ENCODE measurements at places on chromosomes 12 and 14. TPM values are rescaled to one million over a fixed set of nuclear protein-coding genes. Genes with fewer than 3 reads are reported as not detected.

DNA sequence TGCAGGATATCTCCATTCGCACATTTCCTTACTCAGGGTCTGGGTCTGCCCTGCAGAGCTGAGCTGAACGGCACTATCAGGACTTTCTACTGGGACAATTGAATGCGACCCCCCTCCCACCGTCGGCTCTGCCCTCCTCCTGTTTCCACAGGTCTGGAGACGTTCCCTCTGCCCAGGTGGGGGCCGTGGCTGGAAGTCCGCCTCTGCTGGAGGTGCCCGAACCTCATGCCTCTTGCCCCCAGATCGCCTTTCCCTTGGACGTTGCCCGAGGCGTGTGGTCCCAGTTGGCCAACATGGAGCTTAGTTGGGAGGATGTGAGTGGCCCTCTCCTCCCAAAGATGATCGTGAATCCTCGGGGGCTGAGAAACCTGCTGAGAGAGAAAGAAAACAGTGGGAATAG lies 21.2 kb upstream of the KLC1 start:
- DNase-seq = no peak

- no peak for DNase-seq
Measured at GRCh38 chr12:9144730-9145106, 29.0 kb upstream of the A2M start.

- no peak for DNase-seq
Measured at GRCh38 chr14:63343878-63344277, 25.1 kb upstream of the GPHB5 start.

DNA sequence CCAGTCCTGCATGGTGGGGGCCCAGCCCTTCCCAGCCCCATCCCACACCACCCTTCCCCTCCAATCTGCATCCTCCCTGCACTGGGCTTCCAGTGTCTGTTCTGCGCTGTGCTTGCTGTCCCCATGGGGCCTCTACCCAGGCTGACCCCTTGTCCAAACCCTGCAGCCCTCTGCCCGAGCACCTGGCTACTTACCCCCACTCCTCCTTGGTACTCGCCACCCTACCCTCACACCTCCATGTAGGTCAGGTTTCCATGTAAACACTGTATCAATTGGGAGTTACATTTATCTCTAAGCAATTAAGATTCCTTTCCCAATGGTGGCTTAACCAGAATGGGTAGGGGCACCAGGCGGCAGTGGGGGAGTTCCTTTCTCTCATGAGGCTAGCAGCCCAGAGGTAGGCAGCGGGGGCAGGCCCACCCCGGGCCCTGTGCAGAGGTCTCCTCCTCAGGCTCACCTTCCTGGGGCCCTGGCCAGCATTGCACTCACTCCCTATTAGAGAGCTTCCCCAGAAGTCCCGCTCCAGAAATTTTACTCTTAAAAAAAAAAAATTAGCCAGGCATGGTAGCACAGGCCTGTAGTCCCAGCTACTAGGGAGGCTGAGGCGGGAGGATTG lies 76.6 kb upstream of the CCND2 start:
- no peak for DNase-seq

- DNase-seq = no peak
Measured at GRCh38 chr12:92702754-92703679, at the start of gene PLEKHG7. Gene PLEKHG7, plus strand, starts transcription at chr12:92702989. Its CDS starts 3,643 bp downstream, at chr12:92706632.

- no peak for DNase-seq
Measured at GRCh38 chr14:24366413-24366720, 1.6 kb upstream of the NFATC4 start.

DNA sequence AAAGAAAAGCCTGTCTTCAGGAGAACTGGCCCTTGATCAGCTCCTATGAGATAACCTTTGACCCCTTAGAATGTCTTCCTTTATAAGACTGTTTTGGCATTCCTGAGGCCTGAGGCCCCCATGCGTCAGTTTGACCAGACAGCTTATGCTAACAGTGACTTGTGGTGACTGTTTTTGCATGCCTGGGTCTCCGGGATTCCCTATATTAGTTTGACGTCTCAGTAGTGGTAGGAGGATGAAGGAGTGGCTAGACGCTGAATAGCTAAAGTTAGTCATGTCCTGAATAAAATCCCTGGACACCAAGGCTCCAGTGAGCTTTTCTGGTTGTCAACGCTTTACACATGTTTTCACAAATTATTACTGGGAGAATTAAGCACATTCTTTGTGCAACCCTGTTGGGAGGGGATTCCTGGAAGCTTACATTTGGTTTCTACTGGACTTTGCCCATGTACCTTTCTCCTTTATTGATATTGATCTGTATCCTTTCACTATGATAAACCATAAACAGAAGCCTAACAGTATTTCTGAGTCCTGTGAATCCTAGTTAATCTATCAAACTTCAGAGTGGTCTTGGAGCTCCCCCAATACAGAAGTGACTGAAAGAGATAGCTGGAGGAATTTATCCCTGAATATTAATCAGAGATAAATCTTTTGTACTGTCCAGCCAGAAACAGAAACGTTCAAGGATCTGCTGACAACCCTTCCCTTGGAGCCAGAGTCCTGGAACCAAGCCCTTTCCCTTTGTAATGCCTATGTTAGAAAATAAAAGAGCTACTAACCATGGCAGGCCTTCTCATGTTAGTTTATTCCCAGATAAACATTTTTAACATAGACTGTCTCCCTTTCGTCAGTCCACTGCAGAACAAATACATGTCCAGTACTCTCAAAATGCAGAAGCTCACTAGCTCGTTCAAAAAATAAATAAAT lies 479.2 kb downstream of the RPS29 start:
- DNase-seq = no peak

DNA sequence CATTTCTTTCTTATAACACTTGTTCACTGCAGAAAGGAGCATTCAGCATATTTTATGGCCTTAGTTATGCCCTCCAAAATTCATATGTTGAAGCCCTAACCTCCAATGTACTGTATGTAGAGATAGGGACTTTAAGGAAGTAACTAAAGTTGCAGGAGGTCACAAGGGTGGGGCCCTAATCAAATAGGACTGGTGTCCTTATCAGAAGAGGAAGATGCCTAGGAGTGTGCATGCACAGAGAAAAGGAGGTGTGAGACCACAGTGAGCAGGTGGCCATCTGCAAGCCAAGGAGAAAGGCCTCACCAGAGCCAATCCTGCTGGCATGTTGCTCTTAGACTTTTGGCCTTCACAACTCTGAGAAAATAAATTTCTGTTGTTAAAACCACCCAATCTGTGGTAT lies 12.9 kb upstream of the E2F7 start:
- no peak for DNase-seq

DNA sequence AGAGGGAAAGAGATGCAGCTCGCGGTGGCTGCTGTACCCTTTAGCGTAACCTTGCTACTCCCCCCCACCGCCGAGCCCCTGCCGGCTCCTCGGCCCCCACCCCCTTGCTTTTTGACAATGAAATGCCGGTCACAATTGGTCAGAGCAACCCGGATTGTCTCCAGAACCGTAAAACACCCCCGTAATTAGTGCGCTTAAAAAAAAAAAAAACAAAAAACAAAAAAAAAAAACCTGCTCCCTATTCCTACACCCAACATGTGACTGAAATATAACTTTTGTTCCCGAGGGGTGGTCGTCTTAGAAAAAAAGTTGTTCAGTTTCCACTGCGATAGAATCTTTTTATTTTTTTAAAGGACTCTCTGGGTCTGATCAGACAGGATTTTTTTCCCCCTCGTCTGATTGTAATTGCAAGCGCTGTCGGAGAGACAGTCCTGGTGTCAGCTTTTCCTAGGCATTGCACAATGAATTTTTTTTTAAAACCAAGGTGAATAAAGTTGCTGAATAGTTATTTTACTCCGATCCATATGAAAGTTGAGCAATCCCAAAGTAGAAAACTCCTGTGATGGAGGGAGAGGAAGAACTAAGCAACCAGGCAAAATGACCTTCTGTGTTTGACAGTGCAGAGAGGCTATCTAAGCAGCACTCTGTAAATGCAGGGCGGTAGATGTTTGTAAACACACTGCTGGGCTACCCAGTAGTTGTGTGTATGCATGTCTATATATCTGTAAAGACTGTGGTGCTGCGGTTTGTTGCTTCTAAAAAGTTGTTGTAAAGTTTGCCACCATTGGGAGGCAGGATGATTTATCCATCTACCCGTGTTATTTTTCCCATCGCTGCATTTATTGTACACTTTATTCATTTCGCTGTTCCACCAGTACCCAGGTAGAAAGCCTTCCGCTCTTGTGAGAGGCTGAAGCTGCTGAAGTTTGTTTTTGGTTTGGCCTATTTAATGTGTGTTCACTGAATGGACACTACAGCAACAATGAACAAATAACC lies 1.1 kb downstream of the ETV6 start:
- DNase-seq = peak; percentile 18

GRCh38 chr14:103228076-103228806 lies 105.0 kb downstream of the TNFAIP2 start:
- DNase-seq = no peak

DNA sequence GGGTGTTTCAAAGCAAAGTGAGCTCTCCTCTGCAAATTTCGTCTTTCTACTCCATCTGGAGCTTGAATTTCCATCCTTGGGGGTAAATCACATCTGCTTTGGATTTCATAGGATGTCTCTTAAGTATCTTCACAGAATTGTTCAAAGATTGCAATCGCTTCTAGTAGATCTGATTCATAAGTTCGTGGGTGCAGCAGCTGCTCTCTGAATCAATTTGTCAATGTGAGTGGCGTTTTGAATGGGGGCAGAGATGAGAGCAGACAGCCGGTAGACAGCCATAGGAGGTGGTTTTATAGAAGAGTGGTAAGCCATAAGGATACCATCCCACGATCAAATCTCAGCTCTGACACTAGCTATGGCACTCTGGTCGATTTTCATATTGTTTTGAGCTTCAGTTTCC lies 146.0 kb upstream of the RPH3A start:
- no peak for DNase-seq

DNA sequence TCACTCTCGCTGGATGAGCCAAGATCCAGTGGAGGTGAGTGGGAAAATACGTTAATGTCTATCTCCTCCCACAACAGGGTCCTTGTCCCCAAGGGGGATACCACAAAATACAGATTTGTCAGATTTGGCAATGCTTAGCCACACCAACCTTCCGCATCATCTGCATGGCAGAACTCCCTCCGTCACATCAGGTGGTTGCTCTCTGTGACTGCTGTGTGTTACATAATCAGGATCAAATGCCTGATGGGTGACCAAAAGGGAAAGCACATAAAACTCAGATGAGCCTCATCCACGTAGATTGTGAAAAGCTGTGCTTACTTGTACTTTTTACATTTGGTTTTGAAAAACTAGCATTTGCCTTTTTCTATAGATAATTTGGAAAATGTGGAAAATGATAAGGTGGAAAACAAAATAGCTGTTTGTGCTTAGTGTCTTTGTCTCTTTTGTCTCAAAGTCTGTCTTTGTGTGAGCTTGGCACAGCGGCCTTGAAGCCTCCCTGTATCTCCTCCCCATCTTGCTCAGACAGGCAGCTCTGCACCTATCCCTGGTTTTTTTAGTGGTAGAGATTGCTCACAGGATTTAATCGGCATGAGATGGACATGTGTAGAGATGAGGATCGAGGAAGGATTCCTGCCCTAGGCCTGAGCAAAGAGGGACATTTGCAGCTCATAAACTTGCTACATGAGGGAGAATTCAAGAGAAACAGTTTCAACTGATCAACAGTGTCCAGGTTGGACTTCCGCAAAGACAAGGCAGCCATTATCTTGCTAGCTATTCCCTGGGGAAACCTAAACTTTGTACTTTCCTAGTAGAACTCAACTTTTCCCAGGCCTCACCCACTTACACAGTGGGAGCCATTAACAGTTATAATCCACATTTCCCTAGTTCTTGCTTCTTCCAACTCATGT lies 3.6 kb upstream of the FGF6 start:
- no peak for DNase-seq

DNA sequence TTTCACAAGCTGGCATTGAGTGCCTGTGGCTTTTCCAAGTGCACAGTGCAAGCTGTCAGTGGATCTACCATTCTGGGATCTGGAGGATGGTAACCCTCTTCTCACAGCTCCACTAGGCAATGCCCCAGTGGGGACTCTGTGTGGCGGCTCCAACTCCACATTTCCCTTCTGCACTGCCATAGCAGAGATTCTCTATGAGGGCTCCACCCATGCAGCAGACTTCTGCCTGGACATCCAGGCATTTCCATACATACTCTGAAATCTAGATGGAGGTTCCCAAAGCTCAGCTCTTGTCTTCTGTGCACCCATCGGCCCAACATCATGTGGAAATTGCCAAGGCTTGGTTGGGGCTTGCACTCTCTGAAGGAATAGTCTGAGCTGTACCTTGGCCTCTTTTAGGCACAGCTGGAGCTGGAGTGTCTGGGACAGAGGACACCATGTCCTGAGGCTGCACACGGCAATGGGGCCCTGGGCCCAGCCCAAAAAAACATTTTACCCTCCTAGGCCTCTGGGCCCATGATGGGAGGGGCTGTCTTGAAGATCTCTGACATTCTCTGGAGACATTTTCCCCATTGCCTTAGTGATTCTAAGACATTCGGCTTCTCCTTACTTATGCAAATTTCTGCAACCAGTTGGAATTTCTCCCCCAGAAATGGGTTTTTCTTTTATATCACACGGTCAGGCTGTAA lies 313.3 kb upstream of the SFSWAP start:
- DNase-seq = no peak

DNA sequence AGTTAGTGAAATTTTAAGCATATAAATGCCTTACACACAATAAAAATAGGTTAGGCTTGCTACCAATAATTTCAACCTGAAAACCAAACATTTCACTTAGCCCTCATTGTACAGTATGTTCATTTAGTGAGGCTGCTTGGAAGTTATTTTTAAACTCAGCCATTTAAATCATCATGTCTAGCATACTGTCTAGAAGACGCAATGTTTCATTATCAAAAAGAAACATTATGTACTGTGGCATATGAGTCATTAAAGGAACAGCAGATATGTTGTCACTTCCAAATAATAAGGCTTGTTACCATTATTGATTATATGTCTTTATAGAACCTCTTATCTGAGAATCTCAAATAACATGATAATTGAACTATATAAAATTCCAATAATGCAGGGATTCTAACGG lies 304.7 kb downstream of the RMST start:
- DNase-seq = no peak

DNA sequence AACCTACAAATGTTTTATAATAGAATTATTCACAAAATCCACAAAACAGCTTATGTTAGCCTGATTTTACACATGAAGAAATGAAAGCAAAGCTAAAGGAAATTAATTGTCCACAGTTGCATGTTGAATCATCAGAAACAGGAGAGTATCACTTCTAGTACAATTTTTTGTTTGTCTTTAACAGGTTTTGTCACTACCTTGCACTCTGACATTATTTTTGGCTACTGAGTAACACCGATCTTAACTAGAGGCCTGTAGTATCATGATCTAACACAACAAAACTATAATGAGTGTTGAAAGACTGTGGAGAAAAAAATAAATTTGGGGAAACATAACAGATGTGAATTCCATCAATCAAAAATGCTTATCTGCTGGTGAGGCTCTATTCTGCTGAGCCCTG lies 60.1 kb downstream of the TAOK3 start:
- no peak for DNase-seq

Gene CAPZA3
- total RNA-seq = not detected

Gene HOXC6
- total RNA-seq = 0.18 TPM

Gene HOXC12
- total RNA-seq = not detected

Gene GPX2
- total RNA-seq = not detected

Gene PIP4P1
- 20.3 TPM for total RNA-seq

Gene DPPA3
- not detected for total RNA-seq

Gene LBHD2
- not detected for total RNA-seq

Gene FITM1
- total RNA-seq = not detected

Gene RERG
- not detected for total RNA-seq

Measured in HFFc6 (cell line).